Left kidney (tissue), 8 donors: ENCODE measurements at places on chromosomes 6 and 20.

- no peak for DNase-seq
Observed at GRCh38 chr20:32337937-32338661, 20.0 kb upstream of the ASXL1 start.

GRCh38 chr6:37373822-37374471, 20.2 kb downstream of the RNF8 start:
- DNase-seq = no peak

DNA sequence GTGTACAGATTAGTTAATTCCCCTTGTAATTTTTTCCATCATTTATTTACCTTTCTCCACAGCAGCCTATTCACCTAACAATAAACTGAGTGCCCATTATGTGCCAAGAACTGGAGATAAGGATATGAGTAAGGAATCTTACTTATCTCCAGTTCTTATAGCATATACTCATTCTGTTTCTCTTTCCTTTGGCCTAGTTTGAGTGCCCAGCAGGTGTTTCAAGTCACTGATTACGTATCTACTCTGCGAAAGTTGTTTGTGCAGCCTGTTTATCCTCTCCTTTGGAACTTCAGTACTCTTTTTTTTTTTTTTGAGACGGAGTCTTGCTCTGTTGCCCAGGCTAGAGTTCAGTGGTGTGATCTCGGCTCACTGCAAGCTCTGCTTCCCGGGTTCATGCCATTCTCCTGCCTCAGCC, 17.3 kb upstream of the POU5F1 start:
- no peak for DNase-seq

- DNase-seq = no peak
Observed at GRCh38 chr6:34237722-34238584, 1.3 kb downstream of the HMGA1 start.

GRCh38 chr6:157586476-157587126, 205.6 kb downstream of the ZDHHC14 start:
- DNase-seq = no peak

- DNase-seq = no peak
Observed at GRCh38 chr6:22764496-22764895, 195.1 kb downstream of the HDGFL1 start.
